GM19239 (cell line): ENCODE measurements at places on chromosomes 4 and X.

DNA sequence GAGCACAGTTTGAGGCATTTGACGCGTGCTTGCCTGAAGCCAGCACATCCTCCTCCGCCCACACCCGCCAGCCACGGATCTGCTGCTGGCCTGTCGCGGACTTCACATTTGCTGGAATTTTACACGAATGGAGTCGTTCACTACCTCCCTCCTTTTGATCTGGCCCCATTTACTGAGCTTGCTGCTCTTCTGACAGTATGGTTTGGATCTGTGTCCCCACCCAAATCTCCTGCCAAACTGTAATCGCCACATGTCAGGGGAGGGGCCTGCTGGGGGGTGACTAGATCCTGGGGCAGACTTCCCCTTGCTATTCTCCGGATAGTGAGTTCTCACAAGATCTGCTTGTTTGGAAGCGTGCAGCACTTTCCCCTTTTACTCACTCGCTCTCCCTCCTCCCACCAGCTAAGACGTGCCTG lies 19.9 kb upstream of the CPLX1 start:
- no peak for DNase-seq

GRCh38 chr4:161457906-161458305 lies 705.9 kb downstream of the FSTL5 start:
- no peak for DNase-seq

GRCh38 chr4:32435308-32435707 lies 1715.1 kb downstream of the PCDH7 start:
- DNase-seq: no peak

DNA sequence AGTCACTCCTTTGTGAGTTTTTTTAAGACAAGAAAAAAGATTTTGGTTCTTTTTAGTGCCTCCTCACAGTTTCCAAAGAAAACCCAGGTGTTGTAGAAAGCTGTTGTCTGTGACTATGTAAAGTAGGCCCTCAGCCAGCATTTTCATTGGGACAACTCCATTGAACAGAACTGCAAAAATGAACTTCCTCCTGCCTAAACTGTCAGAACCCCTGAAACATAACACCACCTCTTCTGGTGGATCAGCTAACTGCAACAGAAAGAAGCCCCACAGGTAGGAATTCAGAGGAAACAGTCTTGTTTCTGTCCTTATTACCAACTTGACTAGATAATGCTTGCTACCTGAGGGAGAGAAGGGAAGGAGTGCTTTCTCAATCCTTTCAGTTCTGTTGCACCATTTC lies 3.4 kb upstream of the ATP11C start:
- no peak for DNase-seq

- no peak for DNase-seq
Observed at GRCh38 chr4:100008048-100008447, 58.0 kb upstream of the H2AZ1 start.

DNA sequence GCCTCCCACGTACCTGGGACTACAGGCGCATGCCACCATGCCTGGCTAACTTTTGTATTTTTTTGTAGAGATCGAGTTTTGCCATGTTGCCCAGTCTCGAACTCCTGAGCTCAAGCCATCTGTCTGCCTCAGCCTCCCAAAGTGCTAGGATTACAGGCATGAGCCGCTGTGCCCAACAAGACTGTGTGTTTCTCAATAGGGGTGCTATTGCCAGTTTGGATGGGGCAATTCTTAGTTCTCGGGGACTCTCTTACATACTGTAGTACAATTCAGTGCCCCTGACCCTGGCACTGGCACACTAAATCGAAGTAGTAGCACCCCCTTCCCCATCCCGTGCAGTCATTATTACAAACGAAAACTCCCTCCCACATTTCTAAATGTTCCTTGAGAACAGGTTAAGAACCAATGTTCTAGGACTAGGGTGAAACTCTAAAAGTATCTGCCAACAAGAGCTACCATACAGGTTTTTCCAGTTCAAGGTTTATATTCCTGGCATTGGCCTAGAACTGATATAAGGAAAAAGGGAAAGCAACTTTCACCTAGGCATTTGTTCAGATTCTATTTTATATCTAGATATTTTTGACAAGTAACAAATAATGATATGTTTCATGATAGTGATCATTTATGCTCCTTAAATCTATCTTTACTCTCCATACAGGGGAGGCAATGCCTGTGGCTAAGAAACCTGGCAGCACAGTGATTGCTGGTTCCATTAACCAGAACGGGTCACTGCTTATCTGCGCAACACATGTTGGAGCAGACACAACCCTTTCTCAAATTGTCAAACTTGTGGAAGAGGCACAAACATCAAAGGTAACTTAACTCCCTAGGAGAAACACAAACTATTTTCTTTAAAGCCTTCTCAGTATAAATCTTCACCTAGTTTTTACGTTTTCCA lies 50.4 kb upstream of the PGAM4 start:
- no peak for DNase-seq

- DNase-seq: no peak
Observed at GRCh38 chr4:96154676-96155075, 314.8 kb downstream of the PDHA2 start.

GRCh38 chr4:55447831-55448230 lies 52.1 kb downstream of the TMEM165 start:
- no peak for DNase-seq

DNA sequence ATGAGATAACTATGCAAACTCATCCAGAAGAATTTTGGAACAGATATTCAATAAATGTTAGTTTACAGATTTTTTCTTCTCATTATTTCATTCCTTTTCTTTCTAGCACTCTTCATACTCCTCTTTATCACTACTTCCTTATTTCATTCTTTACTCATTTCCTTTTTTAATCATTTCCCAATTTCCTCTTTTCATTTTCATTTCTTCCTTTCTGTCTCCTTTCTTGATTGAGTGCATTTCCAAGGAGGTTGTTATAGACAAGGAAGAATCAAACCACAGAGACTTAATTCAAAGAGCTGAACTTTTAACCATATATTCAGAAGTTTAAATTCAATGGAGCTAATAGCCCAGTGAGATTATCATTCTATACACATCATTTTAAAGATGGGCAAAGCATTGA lies 600.7 kb downstream of the ARAP2 start:
- no peak for DNase-seq

DNA sequence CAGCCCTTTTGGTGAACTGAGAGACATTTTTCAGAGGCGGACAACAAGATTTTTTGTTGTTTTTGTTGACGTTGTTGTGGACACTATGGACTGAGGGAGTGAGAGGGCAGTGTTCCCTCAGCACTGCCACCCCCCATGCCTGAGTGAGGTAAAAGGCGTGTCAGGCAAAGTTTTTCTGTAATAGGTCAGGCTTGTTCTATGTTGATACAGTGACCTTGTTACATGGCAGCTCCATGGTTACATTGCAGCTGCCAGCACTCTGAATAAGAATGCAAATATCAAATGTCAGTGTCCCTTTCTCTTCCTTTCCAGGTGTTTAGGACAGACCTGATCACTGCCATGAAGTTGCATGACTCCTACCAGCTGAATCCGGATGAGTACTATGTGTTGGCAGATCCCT lies 36.6 kb downstream of the JADE1 start:
- no peak for DNase-seq

GRCh38 chrX:83916525-83916924 lies 55.6 kb downstream of the CYLC1 start:
- no peak for DNase-seq
